Activated CD4-positive, CD25-positive, alpha-beta regulatory T cell treated with anti-CD3 and anti-CD28 coated beads, Interleukin-2, amount 50 U/mL, for 16 hours (primary cell): ENCODE measurements at places on chromosomes 11 and 22.
A peak's percentile ranks its signal among the peaks of the same experiment; 100 is the strongest.

DNA sequence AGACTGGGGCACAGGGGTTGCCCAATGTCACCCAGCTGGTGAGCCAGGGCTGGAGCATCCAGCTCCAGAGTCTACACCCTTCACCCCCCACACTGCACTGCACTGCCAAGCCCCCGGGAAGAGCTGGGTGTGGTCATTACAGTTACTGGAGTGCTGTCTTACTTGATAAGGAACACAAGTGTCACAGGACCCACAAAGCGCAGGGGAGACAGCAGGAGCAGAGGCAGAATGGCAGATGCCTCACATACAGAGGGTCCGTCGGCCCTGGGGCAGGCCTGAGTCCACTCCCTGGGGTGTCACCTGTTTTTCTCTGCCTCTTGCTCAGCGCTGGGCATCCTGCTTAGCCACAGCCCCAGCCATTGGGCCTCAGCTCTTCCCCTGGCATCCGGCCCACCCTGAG lies 7.7 kb downstream of the IL2RB start:
- DNase-seq = no peak

GRCh38 chr11:65355013-65355775 lies 643 bp downstream of the TIGD3 start:
- peak; percentile 22 for DNase-seq

GRCh38 chr11:125073616-125074483 lies 10.7 kb downstream of the SLC37A2 start:
- no peak for DNase-seq

GRCh38 chr22:26684168-26684567 lies 26.8 kb downstream of the MIAT start:
- no peak for DNase-seq

DNA sequence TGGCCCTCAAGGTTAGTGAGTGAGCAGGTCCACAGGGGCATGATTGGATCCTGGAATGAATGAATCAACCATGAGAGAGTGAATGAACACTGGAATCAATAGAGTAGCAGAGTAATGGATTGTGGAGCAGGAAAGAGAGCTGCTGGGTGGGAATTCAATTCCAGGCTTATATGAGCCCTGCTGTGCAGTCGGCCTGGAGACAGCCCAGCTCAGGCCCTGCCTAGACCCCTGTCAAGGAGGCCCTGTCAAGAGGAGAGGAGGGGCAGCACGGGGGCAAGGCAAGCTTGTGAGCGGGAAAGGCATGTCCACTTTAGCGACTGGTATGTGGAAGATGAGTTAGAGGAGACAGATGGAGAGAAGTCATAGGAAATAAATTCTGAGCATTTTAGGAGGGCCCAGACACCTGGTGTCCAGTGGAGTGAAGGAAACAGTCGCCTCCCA lies 1.3 kb upstream of the FOLR1 start:
- DNase-seq = no peak

GRCh38 chr11:60809691-60810090 lies 24.6 kb downstream of the MS4A10 start:
- no peak for DNase-seq

GRCh38 chr22:22816766-22817410 lies 70.7 kb upstream of the IGLL5 start:
- DNase-seq = no peak

- no peak for DNase-seq
Observed at GRCh38 chr11:32226480-32226879, 135.6 kb downstream of the RCN1 start.

- no peak for DNase-seq
Observed at GRCh38 chr11:78313898-78314297, 103.7 kb downstream of the GAB2 start.

GRCh38 chr22:20224256-20224626 lies 43.9 kb downstream of the RTN4R start:
- DNase-seq = no peak

DNA sequence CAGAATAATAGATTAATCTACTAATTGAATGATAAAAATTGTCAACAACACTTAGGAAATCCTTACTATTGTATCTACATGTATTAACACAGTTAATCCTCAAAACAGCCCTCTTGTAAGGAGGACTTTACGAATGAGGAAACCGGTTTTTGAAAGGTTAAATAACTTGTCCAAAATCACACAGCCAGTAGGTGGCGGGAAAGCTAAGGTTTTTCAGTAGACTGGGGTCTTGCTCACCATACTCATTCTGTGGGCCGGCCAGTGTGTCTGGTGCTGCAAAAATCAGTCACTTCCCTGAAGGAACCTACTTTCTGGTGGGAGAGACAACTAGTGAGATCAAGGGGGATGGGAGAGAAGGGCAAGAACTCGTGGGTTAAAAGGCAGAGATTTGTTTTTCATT lies 3.8 kb downstream of the DCPS start:
- DNase-seq = no peak

DNA sequence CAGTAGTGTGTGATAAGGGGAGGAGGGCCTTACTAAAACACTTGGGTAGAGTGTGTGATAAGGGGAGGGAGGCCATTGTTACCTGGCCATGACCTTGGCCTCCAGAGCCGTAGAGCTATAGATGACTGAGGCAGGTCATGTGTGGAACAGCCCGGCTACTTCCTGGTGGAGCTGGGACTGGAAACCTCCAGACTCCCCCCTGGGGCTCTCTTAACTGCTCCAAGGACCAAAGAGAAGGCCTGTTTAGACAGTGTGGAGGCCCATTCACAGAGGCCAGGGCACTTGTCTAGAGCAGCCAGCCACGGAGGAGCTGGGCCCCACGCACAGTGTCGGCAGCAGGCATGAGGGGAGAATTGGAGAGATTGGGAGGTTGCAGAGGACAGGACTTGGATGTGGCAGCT lies 12.5 kb upstream of the MICALL1 start:
- no peak for DNase-seq

DNA sequence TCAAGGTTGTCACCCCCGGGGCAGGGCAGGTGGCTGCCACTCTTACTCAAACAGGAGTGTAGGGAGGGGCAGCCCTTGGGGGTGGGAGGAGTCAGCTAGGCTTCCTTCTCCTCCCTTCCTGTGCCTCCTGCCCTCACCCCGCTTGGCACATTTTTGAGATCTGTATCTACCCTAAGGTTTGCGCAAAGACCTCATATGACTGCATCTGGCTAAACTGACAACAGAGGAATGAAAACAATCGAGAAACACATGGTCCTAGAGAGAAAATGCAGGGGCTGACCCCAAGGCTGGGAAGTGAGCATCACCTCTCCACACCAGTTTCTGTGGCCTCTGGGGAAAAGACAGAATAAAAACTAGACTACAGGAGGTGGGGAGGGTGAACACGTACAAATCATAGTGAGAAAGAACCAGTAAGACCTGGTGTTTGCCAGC lies 28.1 kb downstream of the IGSF9B start:
- DNase-seq = no peak

GRCh38 chr22:28032861-28033260 lies 113.8 kb upstream of the PITPNB start:
- no peak for DNase-seq

- DNase-seq = no peak
Observed at GRCh38 chr22:47571616-47572015, 809.2 kb downstream of the TBC1D22A start.

DNA sequence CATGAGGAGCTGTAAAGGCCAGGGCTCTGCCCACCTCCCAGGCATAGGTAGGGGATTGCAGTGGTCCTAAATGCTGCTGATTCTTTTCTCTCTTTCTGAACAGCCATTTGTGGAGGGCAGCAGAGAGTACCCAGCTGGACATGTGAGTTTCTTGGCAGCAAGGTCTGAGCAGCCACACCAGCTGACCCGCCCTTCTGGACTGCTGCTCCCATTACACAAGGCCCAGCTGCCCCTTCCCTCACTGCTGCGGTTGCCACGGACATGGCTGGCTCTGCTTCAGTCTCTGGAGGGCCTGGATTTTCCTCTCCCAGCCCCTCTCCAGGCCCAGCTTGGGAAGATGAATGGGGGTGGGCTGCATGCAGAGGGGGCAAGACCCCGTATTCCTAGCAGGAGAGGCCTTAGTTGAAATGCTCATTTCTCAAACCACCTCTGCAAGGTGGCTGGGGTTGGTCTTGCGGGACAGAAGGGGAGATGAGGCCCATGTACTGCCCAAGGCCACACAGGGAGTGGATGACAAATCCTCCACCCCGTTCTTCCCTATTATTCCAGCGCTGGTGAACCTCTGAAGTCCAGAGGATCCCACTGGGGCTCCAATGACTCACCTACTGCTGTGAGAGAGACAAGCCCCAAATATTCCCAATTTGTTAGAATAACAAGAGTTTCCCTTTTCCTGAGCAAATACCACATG lies 4.6 kb downstream of the LGALS12 start:
- DNase-seq = no peak

GRCh38 chr11:2666401-2666741 lies 33.4 kb downstream of the KCNQ1OT1 start:
- no peak for DNase-seq

DNA sequence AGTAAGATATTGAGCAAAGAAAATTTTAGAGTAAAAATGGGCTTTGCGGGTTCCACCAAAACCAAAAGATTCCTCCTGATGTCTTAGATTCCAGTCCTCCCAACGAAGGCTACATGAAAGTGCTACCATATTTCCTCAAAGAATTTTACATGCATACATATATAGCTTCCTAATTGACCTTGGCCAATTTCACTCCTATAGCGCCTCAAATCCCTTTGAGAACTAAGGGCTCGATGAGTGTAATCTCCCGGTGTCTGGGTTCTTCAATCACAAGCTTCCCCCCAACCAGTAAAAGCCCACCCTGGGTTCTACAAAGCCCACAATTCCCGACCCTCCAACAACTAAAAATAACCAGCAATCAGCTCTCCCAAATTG lies 1.2 kb downstream of the SIK3 start:
- no peak for DNase-seq

- no peak for DNase-seq
Observed at GRCh38 chr22:27777128-27777527, 24.4 kb downstream of the MN1 start.

GRCh38 chr11:108853864-108854263 lies 189.0 kb downstream of the DDX10 start:
- no peak for DNase-seq

GRCh38 chr22:30640361-30640760 lies 4.8 kb downstream of the SLC35E4 start:
- no peak for DNase-seq

DNA sequence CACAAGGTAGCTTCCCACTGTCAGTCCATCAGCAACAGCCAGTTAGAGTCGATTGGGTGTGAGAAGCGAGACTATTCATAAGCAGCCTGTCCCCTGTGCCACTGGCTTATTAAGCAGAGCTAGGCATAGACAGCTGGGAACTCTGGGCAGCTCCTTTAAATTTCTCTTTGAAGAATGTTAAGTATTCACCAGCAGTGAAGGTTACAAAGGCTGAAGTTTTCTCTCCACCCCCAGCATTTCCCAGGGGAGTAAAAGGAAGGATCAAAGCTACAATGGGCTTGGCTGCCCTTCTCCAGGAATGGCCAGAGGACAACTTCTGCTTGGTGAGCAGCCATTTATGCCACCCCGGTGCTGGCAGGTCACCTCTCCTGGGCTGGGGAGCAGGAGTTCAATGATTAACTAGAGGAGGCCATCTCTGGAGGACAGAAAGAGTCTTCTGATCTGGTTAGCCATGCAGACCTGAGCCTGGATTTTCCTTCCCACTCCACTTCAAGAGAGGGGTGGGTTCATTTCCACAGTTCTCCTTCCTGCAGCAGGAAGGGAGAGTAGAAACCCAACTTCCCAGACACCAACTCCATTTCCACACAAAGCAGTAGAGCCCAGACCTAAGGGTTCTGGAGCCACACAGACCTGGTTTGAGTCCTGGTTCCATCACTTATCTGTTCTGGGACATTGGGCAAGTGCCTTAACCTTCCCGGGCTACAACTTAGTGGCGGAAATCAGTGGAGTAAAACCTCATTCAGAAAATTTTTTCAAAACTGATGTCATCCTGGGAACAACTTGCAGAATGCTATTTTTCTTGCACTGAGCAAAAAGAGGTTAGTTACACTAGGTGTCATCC lies 22.6 kb downstream of the POU2AF3 start:
- no peak for DNase-seq

- DNase-seq = no peak
Observed at GRCh38 chr11:117166491-117166890, 12.1 kb upstream of the SIDT2 start.

DNA sequence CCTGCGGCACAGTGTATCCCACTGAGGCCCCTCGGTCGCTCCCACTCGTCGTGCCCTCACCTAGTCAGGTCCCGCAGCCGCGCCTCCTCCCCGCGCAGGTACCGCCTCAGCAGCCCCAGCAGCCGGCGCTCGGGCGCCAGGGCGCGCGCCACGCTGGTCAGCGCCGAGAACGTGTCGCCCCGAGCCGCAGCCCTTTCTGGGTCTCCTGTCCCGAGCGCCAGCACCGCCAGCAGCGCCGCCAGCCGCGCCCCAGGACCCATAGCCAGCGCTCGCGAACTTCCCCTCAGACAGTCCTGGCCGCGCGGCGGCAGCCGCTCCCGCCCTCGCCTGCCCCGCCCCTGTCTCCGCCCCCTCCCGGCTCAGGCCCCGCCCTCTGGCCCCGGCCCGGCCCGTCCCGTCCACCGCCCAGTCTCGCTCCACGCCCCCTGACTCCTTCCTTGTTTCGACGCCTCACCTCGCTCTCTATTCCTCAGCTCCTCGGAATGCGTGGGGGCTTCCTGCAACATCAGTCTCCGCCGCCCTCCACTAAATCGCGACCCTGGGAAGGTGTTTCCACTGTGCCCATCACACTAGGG lies at the start of gene P4HA3:
TSS of gene P4HA3 (minus strand) at position 289 of the 575 bp plus-strand sequence. CDS start at position 260, 29 bp downstream.
- no peak for DNase-seq

DNA sequence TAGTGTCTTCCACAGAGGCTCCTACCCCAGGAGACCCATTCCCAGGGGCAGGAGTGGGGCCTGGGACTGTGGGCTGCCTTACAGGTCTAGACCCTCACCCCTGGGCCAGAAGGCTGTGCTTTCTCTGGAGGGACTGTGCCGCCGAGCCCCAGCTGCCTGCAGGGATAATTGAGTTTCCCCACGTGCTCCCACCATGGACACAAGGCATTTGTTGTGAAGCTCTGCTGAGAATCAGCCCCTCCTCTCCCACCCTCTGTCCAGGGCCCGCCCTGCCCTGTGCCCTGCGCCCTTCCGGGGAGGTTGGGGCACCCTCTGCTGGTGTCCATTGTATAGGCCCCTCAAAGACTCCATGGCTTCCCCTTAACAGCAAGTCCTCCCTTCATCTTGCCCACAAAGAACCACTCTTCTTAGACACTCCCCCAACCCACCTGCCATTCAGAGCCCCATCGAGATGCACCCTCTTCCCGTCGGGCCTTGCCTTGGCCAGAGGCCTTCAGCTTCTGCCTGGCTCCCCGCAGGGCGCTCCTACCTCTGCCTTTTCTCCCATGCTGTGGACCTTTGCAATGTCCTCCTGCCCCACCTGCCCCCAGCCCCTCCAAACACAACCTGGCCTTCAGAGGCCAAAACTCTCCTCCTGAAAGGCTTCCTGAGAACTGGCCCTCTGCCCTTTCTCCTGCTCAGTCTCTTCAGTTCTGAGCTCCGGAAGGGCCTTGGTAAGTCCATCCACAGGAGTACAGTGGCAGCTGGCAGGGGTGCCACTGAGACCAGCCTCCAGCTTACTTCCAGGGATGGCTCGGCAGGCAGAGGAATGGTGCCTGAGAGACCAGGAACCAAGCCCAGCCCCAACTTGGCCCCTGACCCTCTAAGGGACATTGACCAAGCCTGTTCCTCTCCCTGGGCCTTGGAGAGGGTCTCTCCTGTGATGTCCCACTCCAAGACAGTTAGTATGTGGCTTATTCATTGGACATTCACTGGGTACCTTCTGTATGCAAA lies 22.4 kb downstream of the DUSP8 start:
- no peak for DNase-seq

- no peak for DNase-seq
Observed at GRCh38 chr11:2177076-2177475, 5.5 kb upstream of the TH start.
